ENCODE measurements at places on chromosomes 2 and 18.

DNA sequence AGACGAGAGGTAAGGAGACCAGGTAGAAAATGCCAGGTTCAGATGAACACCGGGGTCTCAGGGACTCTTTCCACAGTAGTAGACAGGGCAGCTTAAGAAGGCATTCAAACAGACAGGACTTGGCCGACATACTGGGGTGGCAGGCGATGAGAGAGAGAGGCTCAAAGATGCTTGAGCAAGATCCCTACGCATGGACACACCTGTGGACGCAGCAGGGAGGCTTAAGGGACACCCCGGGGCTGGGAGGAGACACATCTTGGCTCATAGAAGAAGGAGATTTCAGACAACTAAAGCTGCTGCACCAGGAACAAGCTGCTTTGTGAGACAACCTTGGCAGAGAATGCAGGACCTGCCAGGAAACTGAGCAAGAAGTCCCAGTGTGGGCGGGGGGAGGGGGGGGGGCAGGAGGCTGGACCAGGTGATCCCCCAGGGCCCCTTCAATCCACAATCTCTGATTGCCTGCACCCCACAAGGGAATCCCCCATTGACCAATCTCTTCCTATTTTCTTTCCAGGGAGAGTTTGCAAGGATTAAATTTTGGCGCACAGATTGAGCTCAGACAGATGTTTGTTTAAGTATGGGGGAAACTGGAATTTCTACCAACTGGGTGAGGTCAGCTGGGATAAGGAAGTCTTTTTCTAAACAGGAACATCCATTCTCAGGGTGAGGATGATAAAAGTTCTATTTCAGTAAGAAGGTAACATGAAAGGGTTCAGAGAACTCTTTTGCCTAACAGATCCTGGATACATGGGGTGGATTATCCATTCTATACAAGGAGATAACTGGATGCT lies 400.7 kb downstream of the NBAS start:
- no peak for DNase-seq

DNA sequence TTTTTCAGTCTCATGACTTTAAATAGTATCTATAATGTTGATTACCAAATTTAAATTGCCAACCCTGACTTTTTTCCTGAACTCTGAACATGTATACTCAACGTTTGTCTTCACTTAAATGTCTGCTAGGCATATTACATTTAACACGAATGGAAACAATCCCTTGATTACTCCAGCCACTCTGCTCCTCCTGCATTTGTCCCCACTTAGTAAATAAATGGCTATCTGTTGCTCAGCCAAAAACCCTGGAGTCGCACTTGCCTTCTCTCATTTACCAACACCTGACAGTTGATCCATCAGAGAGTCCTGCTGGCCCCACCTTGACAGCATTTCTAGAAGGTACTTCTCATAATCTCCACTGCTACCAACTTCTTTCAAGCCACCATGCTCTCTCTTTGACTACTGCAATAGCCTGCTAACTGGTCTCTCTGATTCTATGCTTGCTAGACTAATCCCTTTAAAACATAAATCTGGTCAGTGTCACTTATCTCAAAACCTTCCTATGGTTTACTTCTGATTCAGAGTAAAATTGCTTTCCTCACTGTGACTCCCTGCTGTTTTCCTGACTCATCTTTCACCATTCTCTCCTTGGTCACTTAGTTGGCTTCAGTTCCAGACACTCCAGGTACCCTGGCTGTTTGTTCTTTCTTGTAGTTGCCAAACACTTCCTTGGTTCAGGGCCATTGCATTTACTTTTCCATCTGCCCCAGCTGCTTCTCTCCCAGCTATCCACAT lies 31.9 kb downstream of the SPAG16 start:
- no peak for DNase-seq

- no peak for DNase-seq
Observed at GRCh38 chr2:194765723-194766122, 891.3 kb upstream of the SLC39A10 start.

DNA sequence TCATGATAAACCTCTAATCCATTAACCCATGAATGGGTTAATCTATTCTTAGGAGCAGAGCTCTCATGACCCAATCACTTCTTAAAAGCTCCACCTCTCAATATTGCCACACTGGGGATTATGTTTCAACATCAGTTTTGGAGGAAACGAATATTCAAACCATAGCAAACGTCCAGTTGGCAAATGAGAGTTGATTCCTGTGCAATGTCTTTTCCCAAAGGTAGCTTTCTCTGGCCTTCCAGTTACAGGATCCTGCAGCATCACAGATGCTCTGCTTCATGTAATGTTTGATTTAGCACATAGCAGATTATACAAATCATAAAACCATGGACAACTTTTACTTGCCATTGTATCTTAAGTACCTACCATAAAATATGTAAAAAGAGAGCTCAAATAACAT lies 481.0 kb downstream of the TNS1 start:
- DNase-seq = no peak

All from left lung (tissue), 14 donors.